LoVo (cell line): ENCODE measurements at places on chromosomes 13 and 19.

GRCh38 chr19:7941895-7942596, 1.4 kb downstream of the TIMM44 start:
- no peak for DNase-seq

DNA sequence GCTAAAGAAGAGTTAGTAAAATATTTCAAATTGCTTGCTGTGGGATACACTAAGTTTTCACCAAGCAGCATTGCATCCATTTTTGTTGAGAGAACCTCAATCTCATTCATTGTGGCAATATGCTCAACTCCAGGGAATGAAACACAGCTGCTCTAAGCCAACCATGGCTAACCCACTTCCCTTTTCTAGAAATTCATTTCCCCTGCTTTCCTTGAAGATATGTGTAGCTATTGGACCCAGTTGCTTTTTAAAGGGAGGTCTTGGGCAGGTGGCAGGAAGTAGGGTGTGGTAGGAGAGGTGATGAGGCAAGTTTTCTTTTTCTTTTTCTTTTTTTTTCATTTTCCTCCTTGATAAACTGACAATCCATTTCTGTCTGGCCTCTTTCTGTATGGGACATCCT, 452.2 kb downstream of the FGF14 start:
- DNase-seq: no peak

DNA sequence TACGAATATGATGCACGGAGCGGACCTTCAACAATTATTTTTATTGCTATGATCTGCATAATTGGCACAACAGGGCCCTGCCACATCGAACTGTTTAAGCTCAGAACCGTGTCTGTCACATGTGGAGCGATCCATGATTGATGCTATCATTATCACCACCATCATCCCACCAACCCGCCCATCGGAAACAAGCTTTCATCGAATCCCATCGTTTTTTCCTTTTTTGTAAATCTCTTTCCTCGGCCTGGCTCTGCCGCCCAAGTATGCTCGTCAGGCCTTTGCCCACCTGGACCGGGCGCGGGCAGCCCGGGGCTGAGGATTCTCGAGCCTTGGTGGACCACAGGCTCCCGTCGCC, 533 bp upstream of the DCAF15 start:
- DNase-seq: no peak

GRCh38 chr19:35744430-35745327, 539 bp downstream of the U2AF1L4 start:
- peak; percentile 96 for DNase-seq

GRCh38 chr19:51018745-51019543, 565 bp downstream of the KLK10 start:
- peak; percentile 25 for DNase-seq

DNA sequence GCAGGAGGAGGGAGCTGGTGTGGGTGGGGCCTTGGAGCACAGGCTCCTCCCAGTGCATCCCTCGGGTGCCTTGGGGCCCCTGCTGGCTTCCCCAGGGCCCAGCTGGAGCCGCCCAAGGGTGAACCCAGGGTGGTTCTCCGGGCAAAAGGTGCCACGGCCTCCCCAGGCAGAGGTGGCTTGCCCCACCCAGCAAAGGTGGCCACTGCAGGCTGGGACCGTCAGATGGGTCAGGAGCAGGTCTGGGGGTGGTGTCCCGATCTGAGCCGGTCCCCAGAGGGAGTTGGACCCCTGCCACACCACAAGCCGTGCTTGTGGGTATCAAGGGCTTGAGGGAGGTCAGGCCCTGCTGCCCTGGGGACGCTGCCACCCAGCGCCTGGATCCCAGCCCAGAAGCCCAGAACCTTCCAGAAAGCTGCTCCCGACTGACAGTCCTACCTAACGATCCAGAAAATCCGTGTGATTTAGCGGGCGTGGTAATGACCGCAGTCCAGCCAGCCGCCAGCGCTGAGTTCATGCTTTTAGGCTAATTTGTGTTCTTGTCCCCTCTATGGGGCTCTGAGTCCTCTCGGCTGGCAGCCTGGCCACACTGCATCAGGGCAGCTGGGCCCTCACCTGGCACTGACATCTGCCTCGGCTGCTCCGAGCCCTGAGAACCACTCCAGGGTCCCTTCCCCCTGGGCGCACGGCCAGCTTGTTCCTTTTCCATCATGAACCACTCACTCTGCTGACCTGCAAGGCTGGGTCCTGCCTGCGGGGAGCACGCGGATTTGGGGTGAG, 5.0 kb upstream of the GRIN3B start:
- DNase-seq: peak; percentile 33

- no peak for DNase-seq
Observed at GRCh38 chr13:98279473-98280175, 102.6 kb upstream of the RNF113B start.

DNA sequence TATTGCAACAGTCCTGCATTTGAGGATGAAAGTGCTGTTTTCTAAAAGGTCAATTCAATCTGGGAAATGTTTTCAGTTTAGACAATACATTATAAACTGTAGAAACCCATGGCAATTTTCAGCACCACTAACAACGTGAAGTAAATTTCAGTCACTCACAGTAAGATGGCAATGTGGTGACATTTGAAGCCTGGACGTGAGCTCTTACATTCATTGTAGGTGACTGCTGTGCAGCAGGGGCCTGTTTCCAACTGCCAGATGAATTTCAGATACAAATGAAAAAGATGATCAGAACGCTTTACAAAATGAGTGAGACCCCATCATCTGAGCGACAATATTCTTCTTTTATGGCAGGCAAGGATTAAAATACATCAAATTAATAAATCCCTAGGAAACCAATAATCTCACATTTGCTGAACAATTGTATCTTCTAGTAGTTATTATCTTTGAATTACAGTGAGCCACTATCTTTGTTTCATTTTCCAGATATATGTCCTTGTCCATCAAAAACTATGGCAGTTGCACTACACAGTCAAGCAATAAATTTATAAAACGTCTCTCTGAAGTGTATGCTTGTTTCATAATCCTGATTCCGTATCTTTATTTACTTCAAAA, 1816.8 kb downstream of the OLFM4 start:
- no peak for DNase-seq

DNA sequence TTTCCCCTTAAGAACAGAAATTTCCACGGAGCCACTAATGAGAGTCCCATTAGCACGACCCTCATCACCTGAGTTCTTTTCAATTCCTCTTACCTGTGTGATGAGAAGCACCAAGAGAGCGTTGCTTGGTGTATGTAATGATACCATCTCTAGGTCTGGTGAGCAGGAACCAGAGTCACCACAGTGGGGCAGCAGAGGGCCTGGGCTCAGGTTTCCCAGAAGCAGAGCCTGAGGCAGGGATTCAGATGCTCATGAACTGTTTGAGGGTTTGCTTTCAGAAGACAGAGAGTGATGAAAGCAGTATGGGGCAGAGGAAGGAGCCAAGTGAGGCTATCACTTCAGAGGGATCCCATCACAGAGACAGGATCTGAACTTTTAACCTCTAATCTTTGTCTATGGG, 3.1 kb upstream of the PTPRH start:
- DNase-seq: peak; percentile 83

GRCh38 chr19:11405846-11406643, 13.1 kb downstream of the RGL3 start:
- no peak for DNase-seq

- DNase-seq: no peak
Observed at GRCh38 chr13:84460989-84461388, 578.7 kb upstream of the SLITRK1 start.

GRCh38 chr19:30966486-30966885, 382.8 kb downstream of the TSHZ3 start:
- no peak for DNase-seq

DNA sequence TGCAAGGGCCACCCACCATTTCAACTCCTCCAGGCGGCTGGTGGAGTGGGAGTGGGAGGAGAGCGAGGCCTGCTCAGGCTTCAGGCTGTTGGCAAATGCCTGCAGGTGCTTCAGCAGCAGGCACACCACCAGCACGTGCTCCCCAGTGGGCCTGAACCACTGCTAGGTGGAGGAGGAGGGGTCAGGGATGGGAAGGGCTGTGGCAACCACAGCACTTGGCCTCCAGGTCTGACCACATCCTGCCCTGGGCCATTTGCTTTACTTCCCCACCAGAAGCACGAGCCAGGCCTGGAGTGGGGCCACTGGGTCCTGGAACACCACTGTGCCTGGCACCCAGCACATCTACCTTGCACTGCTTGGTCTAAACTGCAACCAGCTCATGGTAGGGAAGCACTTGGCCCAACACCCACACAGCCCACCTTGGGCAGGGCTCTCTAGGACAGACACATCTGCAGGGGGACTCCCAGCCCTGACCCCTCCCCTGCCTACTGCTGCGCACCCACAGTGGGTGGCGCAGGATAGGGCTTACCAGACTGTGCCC, 26.2 kb downstream of the TUBA3C start:
- no peak for DNase-seq

GRCh38 chr19:30870876-30871275, 478.4 kb downstream of the TSHZ3 start:
- DNase-seq: no peak

- no peak for DNase-seq
Observed at GRCh38 chr13:79393564-79394249, 12.3 kb downstream of the RBM26 start.

- DNase-seq: no peak
Observed at GRCh38 chr19:2699413-2700140, 2.9 kb downstream of the GNG7 start.

DNA sequence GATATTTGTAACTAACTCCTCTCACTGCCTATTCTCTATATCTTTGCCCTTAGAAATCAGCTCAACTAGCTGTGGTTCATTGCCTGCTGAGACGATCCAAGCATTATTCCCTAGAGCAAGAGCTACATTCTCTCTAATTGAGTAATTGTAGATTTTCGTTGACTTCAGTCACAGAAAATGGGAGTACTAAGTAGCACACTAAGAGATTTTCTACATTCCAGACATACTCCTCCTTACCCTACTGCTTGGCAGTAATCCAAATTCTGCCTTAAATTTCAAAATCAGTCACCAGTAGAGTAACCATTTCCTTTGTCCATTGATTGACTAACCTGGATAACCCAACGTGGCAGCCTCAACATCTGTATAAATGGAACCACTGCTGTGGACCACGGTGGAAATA, 1786.8 kb downstream of the SLITRK5 start:
- peak; percentile 1 for DNase-seq

- no peak for DNase-seq
Observed at GRCh38 chr19:6234527-6234926, 45.2 kb downstream of the MLLT1 start.

DNA sequence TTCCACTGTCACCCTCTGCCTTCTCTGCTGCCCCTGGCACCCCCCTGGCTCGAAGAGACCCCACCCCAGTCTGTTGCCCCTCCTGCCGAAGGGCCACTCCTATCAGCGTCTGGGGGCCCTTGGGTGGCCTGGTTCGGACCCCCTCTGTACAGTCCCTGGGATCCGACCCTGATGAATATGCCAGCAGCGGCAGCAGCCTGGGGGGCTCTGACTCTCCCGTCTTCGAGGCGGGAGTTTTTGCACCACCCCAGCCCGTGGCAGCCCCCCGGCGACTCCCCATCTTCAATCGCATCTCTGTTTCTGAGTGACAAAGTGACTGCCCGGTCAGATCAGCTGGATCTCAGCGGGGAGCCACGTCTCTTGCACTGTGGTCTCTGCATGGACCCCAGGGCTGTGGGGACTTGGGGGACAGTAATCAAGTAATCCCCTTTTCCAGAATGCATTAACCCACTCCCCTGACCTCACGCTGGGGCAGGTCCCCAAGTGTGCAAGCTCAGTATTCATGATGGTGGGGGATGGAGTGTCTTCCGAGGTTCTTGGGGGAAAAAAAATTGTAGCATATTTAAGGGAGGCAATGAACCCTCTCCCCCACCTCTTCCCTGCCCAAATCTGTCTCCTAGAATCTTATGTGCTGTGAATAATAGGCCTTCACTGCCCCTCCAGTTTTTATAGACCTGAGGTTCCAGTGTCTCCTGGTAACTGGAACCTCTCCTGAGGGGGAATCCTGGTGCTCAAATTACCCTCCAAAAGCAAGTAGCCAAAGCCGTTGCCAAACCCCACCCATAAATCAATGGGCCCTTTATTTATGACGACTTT, 2.0 kb downstream of the ZFP36 start:
- peak; percentile 50 for DNase-seq

GRCh38 chr13:110374431-110375370, 67.6 kb downstream of the COL4A2 start:
- no peak for DNase-seq

DNA sequence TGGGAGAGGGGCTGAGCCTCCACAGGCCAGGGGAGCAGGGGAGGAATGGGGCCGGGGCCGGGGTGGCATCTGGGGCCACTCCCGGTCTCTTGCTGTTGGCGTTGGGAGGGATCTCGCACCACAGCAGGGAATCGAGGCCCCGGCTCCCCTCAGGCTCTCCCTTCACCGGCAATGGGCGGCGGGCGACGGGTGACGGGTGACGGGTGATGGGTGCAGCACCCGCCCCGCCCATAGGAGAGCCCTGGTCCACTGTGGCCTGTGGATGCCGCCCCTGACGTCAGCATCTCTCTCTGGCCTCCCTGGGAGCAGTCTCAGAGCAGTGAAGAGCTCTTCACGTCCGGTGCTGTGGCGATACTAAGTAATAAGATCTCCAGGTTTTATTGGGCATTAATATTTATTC, 133.6 kb downstream of the KDM4B start:
- no peak for DNase-seq

GRCh38 chr19:29529646-29530539, 4.1 kb downstream of the VSTM2B start:
- no peak for DNase-seq

DNA sequence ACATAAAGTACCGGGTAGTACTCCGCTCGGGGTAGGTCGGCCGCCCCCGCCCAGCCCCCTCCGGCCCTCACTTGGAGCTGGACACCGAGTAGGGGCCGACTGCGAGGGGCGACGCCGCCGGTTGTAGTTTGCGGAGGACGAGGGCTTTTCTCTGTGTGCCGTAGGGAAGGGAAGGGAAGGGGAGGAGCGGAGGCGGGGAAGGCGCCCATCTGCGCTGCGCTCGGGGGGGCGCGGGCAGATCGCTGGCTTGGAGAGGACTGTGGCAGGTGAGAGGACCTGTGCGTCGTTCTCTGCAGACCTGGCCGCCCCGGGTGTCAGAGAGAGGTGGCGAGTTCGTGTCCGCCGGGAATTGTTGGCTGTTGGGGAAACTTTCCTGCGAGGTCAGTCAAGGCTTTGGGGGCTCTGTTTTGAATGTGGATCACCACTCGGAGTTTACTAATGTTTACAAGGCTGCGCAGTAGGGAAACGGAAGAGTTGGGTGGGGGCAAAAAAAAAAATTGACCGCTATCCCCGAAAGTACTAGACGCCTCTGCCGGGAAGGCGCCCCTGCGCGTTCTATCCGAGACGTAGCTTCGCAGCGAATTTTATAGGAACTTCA, 1.4 kb downstream of the ING1 start:
- no peak for DNase-seq

DNA sequence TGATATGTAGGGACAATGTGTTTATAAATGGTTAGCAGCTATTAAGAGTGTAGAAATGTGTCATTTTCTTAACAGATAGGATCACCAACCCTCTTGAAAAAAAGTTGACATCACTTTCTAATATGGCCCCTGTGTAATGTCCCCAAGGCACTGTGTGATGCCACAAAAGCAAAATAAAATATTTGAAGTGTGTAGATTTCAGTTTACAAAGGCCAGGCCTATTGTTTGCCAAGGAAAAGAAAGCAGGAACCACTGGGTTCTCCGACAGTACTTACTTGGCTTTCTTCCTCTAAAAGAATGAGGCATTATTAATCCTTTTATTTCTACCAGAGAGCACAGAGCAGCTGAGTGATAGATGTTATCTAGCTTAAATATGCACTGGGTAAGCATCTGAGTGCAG, 10.5 kb upstream of the GJA3 start:
- no peak for DNase-seq

GRCh38 chr19:39377373-39378362, 13.2 kb downstream of the PAF1 start:
- DNase-seq: no peak

- DNase-seq: no peak
Observed at GRCh38 chr19:12899891-12900518, 9.0 kb downstream of the GCDH start.

GRCh38 chr13:23558675-23559536, 11.3 kb upstream of the TNFRSF19 start:
- no peak for DNase-seq
